ENCODE measurements at places on chromosomes 4 and X.

DNA sequence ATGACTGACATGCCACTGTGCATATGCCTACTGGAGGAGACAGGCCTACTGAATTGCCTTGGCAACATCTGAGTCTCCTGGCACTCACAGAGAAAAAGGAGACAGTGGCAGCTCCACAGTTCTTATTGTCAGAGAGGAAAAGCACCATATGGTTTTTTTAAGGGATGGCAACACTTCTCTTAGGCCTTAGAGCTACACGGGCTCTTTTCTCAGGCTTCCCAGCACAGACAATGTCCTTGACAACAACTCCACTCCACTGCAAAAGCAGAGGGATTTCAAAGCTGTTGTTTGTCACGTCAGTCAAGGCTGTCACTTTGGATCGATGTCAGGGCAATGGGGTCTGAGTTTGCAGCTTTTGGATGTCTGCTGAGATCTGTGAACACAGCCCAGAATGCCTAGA, 4.7 kb upstream of the CLCN4 start:
- DNase-seq, result no peak

DNA sequence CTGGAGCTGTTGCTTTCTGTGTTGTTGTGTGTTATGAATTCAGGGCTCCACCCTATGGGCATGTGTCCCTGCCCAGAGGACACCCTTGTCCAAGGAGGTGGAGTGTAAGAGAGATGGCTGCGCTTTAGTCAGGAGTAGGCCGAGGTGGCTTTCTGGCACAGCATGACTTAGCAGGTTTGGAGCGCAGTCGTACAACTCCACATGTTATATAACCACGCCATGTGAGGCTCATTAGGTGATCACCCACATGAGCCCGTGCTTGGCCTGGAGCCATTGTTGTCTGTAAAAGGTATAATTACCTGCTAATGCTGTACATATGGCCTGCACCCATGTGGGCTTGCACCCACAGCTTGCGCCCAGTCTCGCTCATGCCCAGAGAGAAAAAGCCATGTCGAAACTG, 15.8 kb upstream of the ANAPC4 start:
- DNase-seq, result no peak

DNA sequence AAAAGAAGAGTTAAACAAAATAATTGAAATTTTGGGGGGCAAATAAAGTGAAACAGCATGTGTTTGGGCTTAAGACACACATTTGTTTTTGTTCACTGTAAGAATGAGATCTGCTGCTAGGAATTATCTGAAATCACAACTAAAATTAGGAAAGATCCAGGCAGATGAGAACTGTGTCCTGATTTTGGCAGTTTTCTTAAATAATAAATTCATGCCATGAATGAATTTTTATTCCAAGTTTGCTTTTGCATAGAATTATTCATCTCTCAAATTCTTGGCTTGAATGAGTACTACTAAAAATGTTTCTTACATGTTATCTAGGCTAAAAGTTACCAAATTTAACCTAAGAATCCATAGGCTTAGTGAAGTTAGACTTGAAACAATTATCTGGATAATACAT, 321.7 kb downstream of the ANK2 start:
- no peak for DNase-seq

GRCh38 chr4:10524196-10524833, 67.1 kb upstream of the ZNF518B start:
- no peak for DNase-seq

DNA sequence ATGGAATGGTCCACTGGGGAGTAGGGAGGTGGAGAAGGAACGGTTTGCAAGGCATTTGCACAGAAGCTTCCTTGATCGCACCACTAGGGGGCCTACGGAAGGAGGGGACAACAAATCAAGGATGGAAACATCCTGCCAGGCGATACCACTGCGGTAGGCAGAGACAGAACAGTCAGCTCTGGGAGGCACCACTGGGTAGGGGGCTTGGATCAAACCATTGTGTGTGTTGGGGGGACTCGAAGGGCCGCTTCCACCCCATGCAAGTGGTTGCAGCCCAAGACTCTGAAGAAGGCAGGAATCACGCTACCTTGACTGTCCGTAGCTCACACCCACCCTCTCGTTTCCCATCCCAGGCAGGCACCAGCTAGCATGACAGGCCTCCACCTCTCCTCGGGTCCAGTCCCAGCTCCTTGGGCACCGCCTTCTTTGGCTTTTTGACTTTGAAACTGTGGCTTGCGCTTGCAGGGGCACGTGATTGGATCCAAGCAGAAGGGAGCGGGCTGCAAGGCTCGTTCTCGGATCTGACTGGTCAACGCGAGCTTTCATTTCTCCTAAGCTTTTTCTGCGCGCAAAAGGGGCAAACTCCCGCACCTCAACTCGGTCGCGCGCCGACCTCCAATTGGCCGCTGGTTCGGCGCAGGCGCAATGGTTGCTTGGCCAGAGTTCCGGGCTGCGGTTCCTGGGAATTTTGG, 28.4 kb downstream of the GAGE1 start:
- no peak for DNase-seq

DNA sequence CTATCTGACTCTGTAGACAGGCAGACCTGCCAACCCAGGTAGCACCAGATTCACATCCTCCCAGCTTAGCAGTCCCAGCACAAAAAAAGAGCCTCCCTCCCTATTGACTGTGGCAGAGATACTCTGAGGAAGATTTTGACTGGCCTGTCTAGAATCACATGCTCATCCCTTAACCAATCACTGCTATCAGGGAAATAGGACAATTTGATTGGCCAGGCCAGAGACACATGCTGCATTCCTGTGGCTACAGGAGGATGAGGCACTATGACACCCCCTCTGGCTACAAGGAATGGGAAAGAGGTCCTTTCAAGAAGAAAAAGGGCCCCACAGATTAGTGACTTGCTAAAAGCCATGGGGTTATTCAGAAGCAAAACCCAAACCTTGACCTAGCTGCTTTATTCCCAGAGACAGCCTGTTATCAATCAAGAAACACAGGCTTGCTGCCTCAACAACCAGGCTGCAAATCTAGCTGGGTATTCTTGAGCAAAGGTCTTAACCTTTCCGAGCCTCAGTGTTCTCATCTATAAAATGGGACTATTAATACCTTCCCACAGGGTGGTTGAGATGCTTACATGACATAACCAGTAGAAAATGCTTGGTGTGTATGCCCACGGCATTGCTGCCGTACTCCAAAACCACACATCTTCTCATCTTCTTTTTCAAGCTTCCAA, 147.6 kb downstream of the BCOR start:
- no peak for DNase-seq

DNA sequence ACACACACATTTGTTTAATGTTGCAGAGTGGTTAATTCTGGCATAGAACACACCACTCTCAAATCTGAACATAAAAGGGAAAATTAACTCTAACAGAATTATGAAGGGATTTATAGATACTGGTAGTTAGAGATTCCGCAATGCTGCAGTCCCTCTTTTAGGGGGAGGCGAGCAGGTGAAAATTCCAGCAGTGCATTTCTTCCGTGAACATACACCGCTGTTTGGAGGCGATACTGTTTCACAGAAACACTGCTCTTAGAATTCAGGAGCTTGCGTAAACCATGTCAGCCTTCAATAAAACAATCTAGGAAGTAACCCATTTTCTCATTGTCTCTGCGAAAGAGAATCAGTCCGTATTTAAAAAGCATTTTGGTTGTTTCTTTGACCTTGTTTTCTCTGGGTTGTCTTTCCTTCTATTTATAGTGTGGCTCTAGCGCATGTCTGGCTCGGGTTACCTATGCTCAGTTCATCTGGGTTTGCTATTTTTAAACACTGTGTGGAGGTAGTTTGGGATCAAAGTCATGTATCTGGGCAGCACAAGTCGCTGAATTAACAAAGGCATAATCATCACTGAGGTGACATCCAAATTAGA, 90.4 kb downstream of the GPAT3 start:
- no peak for DNase-seq

GRCh38 chr4:184190711-184191110, 27.0 kb downstream of the ENPP6 start:
- no peak for DNase-seq

Data from GM18507 (cell line).